ENCODE measurements at places on chromosomes 2 and 18. TPM values are rescaled to one million over a fixed set of nuclear protein-coding genes. Genes with fewer than 3 reads are reported as not detected.

MYL1 gene
- total RNA-seq, result not detected

PTGR3 gene
- 10.0 TPM for total RNA-seq

HOXD13 gene
- total RNA-seq, result not detected

L3MBTL4 gene
- total RNA-seq, result 0.13 TPM

MCFD2 gene
- 316 TPM for total RNA-seq

ZBTB7C gene
- total RNA-seq, result 0.46 TPM

FASTKD2 gene
- total RNA-seq, result 39.7 TPM

CCDC85A gene
- total RNA-seq, result 0.13 TPM

SPP2 gene
- not detected for total RNA-seq

PROC gene
- 0.26 TPM for total RNA-seq

CRYBA2 gene
- total RNA-seq, result not detected

UGT1A8 gene
- not detected for total RNA-seq

CNDP1 gene
- total RNA-seq, result not detected

NPPC gene
- total RNA-seq, result 0.07 TPM

TUBA4B gene
- total RNA-seq, result not detected

DSG1 gene
- total RNA-seq, result not detected

PLEKHH2 gene
- 8.9 TPM for total RNA-seq

CPLX4 gene
- total RNA-seq, result not detected

MREG gene
- 2.8 TPM for total RNA-seq

ST8SIA5 gene
- total RNA-seq, result not detected

BOK gene
- 13.4 TPM for total RNA-seq

CLHC1 gene
- total RNA-seq, result 9.3 TPM

OST4 gene
- 636 TPM for total RNA-seq

ASPRV1 gene
- 0.46 TPM for total RNA-seq

HOXD4 gene
- total RNA-seq, result 4.6 TPM

TMEM198 gene
- 1.3 TPM for total RNA-seq

LCT gene
- total RNA-seq, result 0.03 TPM

CARF gene
- total RNA-seq, result 6.5 TPM

CRYGA gene
- not detected for total RNA-seq

NEU4 gene
- 0.13 TPM for total RNA-seq

CEBPZOS gene
- total RNA-seq, result 16.7 TPM

CNGA3 gene
- not detected for total RNA-seq

PXDN gene
- total RNA-seq, result 430 TPM

VWA3B gene
- total RNA-seq, result not detected

POTEI gene
- not detected for total RNA-seq

PRSS56 gene
- not detected for total RNA-seq

MARCHF4 gene
- 8.0 TPM for total RNA-seq

G6PC2 gene
- total RNA-seq, result not detected

ASIC4 gene
- total RNA-seq, result 0.46 TPM

RAMP1 gene
- 3.7 TPM for total RNA-seq

FBXO15 gene
- 0.73 TPM for total RNA-seq

MAPK4 gene
- under 0.01 TPM for total RNA-seq

ECEL1 gene
- not detected for total RNA-seq

FOXI3 gene
- not detected for total RNA-seq

DNAH7 gene
- 0.46 TPM for total RNA-seq

PECR gene
- total RNA-seq, result 17.8 TPM

SLC30A3 gene
- 0.03 TPM for total RNA-seq

HYCC2 gene
- total RNA-seq, result 10.6 TPM

STARD7 gene
- 116 TPM for total RNA-seq

CPO gene
- not detected for total RNA-seq

CCDC74A gene
- total RNA-seq, result 8.9 TPM

MBD5 gene
- total RNA-seq, result 22.4 TPM

TSHZ1 gene
- total RNA-seq, result 4.2 TPM

CDH20 gene
- total RNA-seq, result 0.13 TPM

POMC gene
- 1.2 TPM for total RNA-seq

GAD1 gene
- 0.07 TPM for total RNA-seq
